Fibroblast of villous mesenchyme (primary cell): ENCODE measurements at places on chromosomes 4 and X. TPM values are rescaled to one million over a fixed set of nuclear protein-coding genes. Genes with fewer than 3 reads are reported as not detected.

Gene TREX2
- total RNA-seq = 1.9 and 3.0 TPM in 2 replicates

Gene NKX6-1
- under 0.01 TPM in 1 of 2 replicates, not detected in the other for total RNA-seq

DNA sequence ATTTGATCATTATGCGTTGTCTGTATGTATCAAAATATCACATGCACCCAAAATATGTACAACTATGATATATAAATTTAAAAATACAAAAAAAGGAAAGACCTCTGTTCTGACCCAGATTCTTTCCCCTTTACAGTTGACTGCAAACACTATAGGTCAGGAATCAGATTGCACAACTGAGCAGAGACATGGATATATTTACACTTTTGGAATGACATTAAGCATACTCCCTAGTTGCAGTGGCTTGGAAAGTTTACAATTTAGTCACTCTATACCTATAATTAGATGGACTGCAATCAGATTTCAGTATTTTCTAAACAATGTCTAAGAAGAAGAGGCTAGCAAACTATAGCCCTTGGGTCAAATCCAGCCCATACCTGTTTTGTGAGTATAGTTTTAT lies 98.5 kb upstream of the INPP4B start:
- DNase-seq = peak; percentile 62

DNA sequence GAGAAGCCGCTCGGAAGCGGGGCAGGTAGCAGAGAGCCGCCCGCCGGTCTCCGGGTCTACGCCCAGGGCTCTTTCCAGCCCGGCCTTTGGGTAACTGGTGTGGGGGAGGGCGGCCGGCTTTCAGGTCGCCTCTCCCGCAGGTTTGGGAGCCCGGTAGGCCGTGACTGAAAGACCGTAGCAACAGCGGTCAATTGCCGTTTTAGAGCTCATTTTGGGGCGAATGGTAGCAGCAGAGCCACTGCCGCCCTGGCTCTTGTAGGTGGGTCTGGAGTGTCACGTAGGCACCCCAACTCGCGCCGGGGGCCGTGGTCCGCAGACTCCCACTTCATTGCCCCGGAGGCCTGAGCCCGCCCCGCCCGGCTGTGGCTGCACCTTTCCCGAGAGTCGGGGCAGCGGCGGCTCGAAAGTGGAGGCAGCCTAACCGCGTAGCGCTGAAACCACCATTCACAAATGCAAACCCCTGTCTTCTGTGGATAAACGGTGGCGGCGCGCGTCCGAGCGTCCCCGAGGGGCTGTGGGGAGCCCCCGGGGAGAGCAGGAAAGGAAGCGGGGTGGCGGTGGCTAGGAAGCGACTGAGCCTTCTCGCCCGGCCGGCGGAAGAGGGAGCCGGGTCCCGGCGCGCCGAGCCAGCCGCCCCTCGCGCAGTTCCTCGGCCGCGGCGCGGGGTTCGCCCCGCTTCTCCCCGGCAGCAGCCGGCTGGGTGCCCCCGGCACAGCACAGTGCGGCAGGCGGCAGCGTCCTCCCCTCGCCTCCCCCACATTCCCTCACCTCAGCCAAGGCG lies 2185.1 kb upstream of the TENM3 start:
- DNase-seq = no peak

- no peak for DNase-seq
Observed at GRCh38 chr4:68348577-68348976, 1.3 kb downstream of the YTHDC1 start.

DNA sequence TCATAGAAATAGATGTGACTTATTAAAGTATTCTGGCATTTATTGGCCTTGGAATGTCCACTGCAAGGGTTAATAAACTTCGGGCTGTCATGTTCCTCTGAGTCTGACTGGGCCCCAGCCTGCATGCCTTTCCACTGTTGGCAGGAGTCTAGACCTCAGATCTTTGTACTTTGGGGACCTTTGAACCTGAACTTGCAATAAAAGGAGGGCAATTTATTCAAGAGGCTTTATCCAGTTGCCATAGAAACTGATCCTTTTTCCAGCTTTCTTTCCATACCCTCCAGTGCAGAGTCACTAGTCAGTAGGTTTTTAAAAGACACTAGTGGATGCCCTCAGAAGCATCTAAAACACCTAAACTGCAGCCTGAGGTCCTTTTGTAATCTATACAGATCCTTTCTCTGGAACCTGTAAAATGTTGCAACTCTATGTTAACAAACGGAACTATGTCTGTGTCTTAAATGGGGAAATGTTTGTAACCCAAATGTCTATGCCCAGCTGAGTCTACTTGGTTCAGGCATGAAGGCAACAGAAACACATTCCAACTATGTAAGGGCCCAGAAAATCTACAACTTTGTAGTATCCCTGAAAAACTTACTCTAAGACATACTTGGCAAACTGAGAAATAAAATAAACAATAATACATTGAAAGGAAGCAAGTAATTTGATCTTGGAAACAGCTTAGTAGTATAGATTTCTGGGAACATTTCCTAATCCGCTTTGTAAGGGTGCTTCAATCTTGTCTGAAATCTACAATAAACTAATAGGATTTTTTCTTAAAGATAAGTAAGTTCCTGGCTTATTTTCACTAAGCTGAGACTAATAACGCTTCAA lies 41.5 kb downstream of the SOWAHB start:
- DNase-seq = peak; percentile 70

- DNase-seq = no peak
Observed at GRCh38 chr4:92528541-92528940, 224.8 kb downstream of the GRID2 start.

DNA sequence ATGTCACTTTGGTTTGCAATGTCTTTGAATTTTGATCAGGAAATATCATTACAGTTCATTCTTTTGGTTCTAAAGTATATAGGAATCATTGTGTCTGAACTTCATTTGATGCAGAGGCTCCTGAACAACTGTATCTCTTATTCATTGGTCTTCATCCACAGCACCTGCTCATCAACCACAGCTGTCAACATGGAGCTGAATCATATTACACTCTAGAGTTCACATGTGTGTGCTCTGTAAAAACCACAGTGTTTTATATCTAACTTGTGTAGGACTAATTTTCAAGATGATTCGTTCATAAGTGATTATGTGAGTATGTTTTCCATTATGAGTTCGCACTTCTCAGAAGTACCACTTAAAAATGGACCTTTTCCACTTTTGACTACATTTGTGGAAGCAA lies 643.3 kb upstream of the FAM241A start:
- DNase-seq = no peak

GRCh38 chr4:109375778-109376414 lies 57.7 kb upstream of the SEC24B start:
- DNase-seq = no peak
